ENCODE measurements at places on chromosomes 6 and 20.

DNA sequence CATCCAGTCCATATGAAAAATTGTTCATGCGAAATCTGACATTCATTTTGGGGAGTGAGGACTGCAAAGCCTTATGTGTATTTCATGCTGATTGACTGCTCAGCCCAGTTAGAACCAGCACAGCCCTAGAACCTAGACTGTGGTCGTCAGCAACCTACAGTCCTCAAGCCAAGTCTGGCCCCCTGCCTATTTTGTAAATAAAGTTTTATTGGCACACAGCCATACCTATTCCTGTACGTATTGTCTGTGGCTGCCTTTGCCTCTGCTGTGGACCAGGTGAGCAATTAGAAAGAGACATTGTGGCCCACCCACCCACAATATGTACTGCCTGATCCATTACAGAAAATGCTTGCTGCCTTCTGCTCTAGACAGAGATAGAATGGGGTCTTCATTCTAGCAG lies 391.0 kb downstream of the TAF4 start:
- DNase-seq = no peak

GRCh38 chr6:40438246-40438887 lies 148.8 kb downstream of the LRFN2 start:
- no peak for DNase-seq

DNA sequence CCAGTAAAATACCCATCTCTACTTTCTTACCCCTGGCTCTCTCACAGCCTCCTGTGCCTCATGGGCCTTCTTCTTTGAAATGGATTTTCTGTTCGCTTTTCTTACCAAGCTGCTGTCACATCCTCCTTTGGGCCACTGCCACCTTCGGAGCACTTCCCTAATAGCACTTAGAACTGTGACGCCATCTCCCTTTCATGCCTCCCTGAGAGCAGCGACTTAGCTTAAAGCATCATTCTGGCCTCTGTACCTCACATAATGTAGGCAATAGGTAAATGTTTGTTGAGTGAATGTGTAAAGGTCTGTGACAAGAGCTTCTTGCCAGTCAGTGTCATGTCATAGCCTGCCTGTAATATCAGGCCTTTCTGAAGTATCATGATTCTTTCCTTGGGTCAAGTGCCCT lies 78.8 kb downstream of the ADGRG6 start:
- DNase-seq = no peak

GRCh38 chr6:56450882-56451739 lies 191.6 kb downstream of the DST start:
- DNase-seq = no peak

GRCh38 chr6:155432293-155432692 lies 23.3 kb downstream of the NOX3 start:
- no peak for DNase-seq

- DNase-seq = no peak
Observed at GRCh38 chr6:30997301-30997700, 13.0 kb upstream of the MUC22 start.

DNA sequence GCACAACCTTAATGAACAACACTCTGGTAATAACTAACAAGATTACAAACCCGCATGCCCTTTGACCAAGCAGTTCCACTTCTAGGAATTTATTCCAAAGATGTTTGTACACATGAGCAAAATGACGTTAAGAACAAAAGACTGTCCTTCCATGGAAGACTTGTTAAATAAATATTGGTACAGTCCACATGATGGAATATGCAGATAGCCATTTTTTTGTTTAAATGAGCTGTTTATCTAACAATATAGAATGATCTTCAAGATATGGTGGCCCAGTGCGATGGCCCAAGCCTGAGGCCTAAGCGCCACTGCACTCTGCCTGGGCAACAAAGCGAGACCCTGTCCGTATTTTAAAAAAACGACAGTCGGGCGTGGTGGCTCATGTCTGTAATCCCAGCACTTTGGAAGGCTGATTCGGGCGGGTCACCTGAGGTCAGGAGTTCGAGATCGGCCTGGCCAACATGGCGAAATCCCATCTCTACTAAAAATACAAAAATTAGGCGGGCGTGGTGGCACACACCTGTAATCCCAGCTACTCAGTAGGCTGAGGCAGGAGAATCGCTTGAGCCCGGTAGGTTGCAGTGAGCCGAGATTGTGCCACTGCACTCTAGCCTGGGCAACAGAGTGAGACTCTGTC lies 7.4 kb upstream of the AHCY start:
- DNase-seq = no peak

- DNase-seq = no peak
Observed at GRCh38 chr6:146965110-146965689, 239.0 kb upstream of the STXBP5 start.

DNA sequence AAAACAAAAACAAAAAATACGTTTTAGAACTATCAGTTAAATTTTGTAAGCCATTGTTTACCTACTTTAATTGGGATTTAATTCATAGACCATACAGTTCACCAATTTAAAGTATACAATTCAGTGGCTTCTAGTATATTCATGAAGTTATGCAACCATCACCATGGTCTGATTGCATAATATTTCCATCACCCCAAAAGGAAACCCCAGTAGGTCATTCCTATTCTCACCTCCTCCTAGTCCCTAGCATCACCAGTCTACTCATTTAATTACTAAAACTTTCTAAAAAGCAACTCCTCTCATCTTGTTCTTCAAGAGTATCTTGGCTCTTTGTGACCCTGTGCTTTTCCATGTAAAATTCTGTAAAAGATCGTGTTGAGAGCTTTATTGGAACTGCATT lies 60.2 kb downstream of the ASXL1 start:
- DNase-seq = no peak

- no peak for DNase-seq
Observed at GRCh38 chr6:32175322-32175710, 568 bp downstream of the AGPAT1 start.

- no peak for DNase-seq
Observed at GRCh38 chr20:61964675-61965605, 100.7 kb downstream of the TAF4 start.

- no peak for DNase-seq
Observed at GRCh38 chr6:156963712-156964700, 186.8 kb downstream of the ARID1B start.

GRCh38 chr6:115832786-115833185 lies 227.9 kb downstream of the FRK start:
- no peak for DNase-seq

All from GM04503 (cell line).